ENCODE measurements at places on chromosomes 6 and 20.

GRCh38 chr6:116518621-116519368 lies 7.4 kb downstream of the CALHM5 start:
- DNase-seq, result no peak

GRCh38 chr6:15708231-15708630 lies 45.4 kb upstream of the DTNBP1 start:
- DNase-seq, result no peak

- no peak for DNase-seq
Observed at GRCh38 chr6:34236131-34236442, 586 bp upstream of the HMGA1 start.

- DNase-seq, result no peak
Observed at GRCh38 chr6:69907981-69908498, 41.7 kb downstream of the COL19A1 start.

DNA sequence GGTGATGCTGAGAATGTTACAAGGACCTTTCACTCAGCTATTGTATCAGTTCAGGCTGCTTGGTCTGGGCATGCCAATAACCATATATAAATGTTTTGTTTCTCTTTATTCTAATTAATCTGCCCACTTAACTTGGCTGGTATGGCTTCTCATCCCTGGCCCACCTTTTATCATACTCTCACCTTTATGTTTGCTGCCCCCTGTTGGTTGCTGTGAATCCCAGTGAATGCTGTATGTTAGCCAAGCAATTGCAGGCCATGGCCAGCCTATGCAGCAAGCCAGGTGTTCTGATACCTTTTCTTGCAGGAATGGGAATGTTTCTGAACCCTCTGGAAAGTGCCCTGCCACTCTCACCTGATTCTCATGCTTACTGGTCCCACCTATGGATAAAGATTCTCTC lies 54.6 kb downstream of the PCSK2 start:
- no peak for DNase-seq

DNA sequence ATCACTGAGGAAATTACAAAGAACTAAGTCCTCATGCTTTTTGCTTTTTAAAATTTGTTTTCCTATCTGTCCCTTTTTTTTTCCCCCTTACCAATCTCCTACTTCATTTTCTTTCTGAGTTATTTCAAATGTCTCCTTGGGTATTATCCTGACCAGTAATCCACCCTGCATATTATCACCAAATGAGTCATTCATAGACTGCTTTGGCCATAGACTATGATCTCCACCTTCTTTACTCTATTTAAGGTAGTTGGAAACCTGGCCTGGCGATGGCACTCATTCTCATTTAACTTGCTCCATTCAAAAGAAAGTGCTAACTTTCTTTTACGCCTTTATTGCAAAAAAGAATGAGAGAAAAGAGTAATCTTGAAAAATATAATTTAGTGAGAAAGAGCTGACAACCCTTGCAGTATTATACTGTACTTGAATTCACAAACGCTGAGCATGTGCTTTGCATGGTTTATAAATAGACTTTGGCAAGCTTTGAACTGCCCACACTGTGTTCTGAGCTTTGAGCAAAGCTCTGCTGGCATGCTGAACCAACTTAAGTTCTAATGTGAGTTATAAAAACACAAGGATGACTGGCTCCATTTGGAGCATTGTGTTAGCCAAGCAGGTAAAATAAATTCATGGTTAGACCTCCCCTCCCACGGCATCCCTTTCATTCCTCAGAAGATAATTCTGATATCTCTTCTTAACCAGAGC lies 198.9 kb downstream of the NKAIN2 start:
- no peak for DNase-seq

- DNase-seq, result no peak
Observed at GRCh38 chr6:45434381-45434700, 56.6 kb upstream of the SUPT3H start.

DNA sequence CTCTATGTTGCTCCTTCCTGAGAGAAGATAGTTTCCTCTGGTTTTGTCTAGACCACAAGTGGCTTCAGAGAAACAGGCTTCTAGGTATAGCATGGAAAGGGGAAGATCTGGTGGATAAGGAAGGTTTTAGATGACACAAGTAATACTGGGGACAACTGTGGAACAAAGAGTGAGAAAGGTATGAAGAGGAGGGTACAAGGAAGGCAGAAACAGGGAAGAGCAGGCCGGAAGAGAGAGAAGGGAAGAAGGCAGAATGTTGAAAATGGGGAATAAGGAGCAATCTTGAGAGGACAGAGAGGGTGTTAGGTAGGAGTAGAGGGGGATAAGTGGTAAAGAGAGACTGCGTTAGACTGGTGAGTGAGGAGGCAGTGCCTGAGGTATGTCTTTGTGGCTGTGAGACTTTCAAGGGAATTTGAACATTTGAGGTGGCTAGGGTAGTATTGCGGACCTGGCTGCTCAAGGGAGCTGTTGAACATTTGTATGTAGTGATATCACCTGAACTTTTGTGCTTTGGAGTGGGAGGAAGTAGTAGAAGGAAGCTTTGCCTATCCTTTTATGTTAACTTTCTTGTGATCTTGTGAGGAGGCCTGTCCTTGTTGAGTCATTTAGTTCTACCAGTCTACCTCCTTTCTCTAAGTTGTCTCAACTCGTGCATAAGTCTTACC lies 69.5 kb downstream of the FOXO3 start:
- no peak for DNase-seq

DNA sequence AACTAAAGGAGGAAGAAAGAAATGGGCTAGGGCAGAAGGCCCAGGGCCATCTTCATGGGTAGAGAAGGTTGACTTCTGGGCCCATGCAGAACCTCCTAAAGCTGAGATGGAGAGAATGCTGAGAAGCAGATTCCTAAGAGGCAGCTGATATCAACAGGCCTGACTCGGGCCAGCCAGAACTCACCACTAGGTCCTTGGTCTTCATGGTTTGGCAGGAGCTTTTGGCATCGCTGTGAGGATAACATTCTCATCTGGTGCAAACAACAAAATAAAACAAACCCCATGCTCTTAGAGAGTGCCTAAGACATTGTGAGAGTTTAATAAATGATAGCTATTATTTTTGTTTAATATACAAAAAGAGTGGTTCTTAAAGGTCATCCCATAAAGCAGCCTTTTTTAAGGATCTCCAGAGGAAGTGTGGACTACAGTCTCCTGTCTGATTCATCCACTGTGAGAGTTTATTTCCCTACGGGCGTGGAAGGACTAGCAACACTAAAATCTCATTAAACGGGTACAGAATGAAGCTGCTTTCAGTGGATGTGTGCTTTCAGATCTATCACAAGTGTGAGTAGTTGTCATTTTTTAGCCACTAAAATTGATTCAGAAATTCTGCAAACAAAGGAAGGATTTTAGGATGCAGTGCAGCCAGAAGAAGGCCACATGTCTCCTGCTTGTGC lies 160.0 kb downstream of the PLCB4 start:
- DNase-seq, result no peak

GRCh38 chr20:12957968-12958367 lies 50.8 kb upstream of the SPTLC3 start:
- DNase-seq, result no peak

DNA sequence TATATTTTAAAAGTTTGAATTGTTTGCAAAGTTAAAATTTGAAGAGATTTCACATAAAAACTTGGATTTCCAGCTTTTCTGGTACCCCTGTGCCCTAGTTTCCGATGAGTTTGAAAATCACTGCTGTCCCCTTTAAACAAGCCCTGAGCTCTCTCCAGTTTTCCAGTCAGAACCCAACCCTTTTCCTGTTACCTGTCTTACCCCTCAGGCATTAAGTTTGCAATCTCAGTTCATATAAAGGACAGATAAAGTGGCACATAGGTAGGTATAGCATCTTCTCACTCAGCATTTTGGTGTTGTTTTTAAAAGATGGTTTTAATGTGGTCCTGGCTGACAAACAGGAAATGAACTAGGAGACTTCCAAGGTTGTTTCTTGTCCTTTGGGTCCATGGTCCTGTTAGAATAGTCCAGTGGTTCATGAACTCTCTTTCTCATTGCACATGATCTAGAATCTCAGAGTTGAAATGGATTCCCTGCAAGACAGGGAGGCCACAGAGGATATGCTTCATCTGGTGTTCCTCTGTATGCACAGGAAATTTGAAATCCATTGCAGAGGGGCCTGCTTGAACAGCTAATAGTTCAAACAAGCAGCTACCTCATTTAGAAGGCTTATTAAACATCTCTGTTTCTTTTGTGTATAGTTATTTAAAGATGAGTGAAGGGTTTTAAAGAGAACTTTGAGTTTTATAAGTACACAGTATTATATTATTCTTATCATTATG lies 82.7 kb downstream of the JAG1 start:
- no peak for DNase-seq

GRCh38 chr6:5814116-5814515 lies 192.6 kb downstream of the NRN1 start:
- no peak for DNase-seq

DNA sequence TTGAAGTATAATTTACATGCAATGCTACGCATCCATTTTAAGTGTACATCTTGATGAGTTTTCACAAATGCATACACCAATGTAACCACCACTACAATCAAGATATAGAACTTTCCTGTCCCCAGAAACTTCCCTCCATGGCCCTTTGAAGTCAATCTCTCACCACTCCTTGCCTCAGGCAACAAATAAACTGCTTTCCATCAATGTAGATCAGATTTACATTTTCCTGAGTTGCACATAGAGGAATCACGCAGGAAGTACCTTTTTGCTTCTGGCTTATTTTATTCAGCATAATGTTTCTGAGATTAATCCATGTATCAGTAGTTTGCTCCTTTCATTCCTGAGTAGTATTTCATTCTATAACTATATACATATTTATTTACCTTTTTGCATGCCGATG lies 59.6 kb upstream of the NNAT start:
- DNase-seq, result no peak

- DNase-seq, result no peak
Observed at GRCh38 chr6:166781331-166781730, 154.3 kb upstream of the RPS6KA2 start.

DNA sequence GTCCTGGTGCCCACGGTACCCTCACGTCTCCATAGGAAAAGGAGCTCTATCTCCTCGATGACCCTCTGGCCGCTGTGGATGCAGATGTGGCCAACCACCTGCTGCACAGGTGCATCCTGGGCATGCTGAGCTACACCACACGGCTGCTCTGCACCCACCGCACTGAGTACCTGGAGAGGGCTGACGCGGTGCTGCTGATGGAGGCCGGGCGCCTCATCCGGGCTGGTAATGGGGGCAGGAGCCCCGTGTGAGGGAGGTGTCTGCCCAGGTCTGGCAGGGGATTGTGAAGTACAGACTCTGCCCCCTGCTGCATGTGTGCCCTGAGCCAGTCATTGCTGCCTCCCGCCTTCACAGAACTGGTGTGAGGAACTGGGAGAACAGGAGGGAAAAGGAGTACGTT lies 12.4 kb downstream of the DLK2 start:
- DNase-seq, result no peak

- no peak for DNase-seq
Observed at GRCh38 chr6:38143191-38144150, 323.9 kb downstream of the ZFAND3 start.

GRCh38 chr20:51378171-51378928 lies 164.2 kb downstream of the NFATC2 start:
- peak; percentile 65 for DNase-seq

DNA sequence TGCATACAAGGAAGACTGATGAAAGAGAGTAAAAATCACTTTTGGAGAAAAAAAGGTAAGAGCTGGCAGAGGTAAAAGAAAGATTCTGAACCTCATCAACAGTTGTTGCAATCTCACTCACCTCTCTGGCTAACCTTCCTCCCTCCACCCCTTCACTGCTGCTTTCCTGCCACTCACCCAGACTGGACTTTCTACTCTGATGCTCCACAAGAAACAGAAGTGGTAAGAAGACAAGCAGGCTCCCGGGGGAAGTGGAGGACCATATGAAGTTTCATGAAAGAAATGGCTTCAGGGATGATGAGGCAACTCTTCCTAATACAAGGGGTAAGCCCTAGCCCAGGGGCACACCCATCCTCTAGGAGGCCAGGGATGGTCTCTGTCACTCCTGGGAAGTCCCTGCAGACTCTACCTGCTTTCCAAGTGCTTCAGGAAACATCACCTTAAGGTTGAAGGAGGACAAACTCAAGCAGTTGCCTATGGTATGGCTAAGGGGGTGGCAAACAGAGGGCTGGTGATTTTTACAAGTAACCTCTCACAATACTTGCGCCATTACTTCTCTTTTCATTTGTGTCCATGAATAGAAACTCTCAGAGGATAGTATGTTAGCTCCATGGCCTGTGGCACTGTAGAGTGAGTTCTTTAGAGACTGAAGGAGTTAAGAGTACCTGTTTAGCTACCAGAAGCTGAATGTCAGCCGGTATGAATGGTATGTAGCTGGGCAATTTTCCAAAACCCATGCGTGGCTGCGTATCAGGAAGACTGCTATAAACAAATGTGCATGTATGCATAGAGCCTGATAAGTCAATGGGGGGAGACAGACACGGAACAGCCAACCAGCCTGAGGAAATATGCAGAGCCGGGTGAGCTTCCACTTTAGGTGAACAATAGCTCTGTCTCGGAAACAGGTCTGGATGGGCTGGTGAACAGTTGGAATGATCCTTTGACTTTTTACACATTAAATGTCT lies 112.0 kb downstream of the BACH2 start:
- DNase-seq, result peak; percentile 67
